ENCODE measurements at places on chromosomes 12 and 14.
A peak's percentile ranks its signal among the peaks of the same experiment; 100 is the strongest.

GRCh38 chr14:69713209-69713781 is 53.6 kb upstream of the SRSF5 start:
- no peak for DNase-seq

DNA sequence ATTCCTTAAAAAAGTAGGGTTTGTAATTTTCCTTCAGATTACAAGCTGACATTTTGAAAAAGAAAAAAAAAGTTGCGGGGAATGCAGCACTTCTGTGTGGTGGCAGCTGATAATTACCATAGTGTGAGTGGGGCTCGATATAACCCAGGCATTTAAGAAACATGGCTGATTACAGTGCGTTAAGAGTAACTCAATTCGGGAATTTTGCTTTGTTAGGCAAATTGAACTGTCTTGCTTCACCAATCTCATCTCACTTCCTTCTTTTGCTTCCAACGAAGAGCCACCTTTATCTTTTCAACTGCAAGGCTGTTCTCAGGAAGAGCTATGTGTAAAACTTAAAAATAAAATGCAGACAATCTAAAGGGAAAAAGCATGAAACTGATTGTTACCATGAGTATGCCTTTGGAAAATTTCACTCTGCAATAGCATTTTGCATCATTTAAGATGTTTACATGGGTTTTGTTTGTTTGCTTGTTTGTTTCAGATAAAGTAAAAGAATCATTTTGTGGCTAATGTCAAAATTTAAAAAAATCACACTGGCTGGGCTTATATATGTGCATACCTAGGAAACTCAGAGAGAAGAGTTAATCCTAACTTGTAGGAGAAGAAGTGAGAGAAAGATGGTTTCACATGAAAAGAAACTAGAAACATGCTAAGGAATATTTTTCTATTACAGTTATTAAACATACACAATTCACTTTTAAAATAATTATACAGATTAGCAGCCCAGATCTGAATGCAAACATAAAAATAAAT is 295.9 kb upstream of the ATP2B1 start:
- no peak for DNase-seq

DNA sequence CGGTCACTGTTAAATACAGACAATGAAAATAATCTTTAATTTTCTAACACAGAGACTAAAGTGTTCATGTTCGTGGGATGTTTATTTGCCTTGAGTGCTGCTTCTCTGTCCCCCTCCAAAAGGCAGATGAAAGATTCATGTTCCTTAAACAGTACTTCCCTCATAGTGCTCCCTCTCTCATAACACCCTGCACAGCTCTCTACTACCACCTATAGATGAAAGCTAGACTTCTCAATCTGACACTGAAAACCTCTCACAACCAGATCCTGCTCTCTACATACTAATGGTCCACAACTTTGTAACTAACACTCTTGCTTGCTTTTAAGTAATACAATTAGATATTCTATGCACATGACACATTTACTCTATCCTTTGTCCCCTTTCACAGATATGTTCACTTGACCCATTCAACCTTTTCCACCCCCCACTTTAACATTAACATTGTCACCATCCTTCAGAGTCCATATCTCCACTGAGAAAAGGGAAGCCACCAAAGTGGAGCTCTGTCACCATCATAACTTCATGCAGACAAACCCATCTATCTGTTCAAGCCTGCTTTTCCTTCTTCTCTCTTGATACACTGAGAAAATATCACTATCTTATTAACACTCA is 266.4 kb upstream of the USP15 start:
- no peak for DNase-seq

DNA sequence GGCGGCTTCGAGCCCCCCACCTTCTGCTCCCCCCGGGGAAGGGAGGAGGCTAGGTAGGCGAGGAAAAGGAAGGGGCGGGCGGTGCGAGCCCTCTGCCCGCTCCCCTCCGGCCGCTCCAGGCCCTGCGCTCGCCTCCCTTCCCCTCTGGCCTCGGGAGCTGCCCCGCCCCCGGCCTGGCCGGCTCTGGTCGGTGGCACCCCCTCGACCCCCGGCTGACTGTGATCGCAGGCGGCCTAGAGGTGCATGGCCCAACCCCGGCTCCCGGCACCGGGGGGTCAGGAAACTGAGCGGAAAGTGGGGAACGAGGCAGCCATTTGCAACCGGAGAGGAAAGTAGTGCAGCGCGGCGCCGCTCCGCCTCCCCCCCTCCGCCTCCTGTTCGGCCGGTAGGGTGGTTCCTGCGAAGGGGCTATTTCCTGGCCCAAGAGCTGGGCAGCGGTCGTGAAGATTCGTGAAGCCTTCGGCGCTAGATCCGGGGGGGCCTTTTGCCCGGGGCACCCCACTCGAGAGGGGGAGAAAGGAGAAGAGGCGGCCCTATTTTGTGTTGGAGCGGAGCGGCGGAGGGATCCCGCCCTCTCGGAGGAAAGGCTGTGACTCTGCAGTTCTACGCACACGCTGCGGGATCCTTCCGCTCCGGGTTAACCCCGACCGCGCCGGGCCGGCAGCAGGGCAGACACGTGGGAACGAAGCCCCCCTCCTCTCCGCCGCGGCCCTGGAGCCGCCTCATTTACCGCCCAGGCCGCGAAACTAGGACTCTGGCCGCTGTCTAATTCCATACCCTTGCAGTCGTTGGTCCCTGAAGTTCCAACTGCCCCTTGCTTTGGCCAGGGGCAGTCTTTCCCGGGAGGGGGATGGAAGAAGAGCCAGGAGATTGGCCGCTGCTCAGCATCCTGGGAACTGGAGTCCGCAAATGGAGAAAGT is at the start of gene KMT2D:
Gene KMT2D, minus strand, starts transcription at position 558 of the 920 bp plus-strand sequence. CDS start 5,470 bp downstream, outside the sequence.
- DNase-seq = no peak

GRCh38 chr12:93572712-93573551 is 457 bp downstream of the SOCS2 start:
- DNase-seq = no peak

GRCh38 chr14:77186911-77187648 is 5.5 kb downstream of the TMEM63C start:
- DNase-seq = peak; percentile 81

DNA sequence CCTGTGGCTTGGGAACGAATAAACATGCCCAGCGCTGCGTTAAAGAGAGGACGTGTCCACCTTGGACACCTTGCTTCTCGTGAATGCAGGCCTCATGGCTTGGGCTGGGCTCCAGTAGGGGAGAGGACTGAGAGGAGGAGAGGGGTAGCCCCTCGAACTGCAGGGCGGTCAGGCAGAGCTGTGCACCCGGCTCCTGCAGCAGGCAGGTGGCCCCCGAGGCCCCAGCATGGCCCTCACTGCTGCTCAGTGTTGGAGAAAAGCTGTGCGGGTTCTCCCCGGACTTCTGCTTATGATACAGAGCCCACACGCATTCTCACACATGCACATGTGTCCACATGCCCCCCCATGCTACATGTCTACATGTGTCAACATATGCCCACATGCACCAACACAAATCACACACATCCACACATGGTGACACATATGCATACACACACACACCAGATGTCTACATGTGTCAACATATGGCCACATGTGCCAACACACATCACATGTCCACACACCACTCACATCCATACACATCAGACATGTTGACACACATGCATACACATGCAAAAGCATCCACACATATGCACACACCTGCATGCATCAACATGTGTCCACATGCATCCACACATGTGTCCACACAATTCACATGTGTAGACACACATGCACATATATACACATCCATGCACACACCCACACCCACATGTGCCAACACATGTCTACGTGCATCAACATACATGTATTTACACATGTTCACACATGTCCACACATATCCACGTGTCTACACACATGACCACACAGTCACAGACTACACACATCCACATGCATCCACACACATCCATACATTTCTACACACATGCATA is 3.0 kb downstream of the ADGRD1 start:
- DNase-seq = no peak

- no peak for DNase-seq
These were observed 103.8 kb upstream of the FKBP4 start for GRCh38 chr12:2691006-2691344.

GRCh38 chr12:89514751-89515150 is 9.8 kb downstream of the GALNT4 start:
- no peak for DNase-seq

GRCh38 chr14:92937051-92937937 is 14.3 kb downstream of the CHGA start:
- no peak for DNase-seq

- no peak for DNase-seq
These were observed 1005.8 kb downstream of the TRHDE start for GRCh38 chr12:73277971-73278370.

DNA sequence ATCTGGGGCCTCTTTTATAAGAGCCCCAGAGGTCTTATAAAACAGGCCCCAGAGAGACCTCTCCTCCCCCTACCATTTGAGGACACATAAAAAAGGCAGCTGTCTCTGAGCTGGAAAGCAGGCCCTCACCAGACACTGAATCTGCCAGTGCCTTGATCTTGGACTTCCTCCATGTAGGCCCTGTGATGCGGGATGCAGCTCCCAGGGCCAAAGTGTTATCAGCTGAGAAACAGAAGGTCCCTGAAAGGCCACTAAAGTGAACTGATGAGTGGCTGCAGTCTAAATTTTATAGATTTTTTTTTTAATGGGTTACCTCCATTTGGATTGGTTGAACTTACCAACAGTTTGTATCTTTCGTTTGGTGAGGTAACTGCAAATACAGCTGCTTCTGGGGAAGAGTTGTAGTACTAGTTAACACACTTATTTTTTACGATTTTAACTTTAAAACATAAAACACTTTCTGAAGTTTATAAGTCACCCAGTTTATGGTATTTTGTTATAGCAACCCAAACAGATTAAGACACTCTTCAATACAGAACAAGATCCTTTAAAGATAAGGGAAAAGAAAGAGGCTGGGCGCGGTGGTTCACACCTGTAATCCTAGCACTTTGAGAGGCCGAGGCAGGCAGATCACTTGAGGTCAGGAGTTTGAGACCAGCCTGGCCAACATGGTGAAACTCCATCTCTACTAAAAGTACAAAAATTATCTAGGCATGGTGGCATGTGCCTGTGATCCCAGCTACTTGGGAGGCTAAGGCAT is 5.6 kb upstream of the GUCY2C start:
- no peak for DNase-seq

GRCh38 chr12:20212658-20213555 is 155.4 kb upstream of the PDE3A start:
- DNase-seq = no peak

- DNase-seq = no peak
These were observed 10.1 kb upstream of the RTRAF start for GRCh38 chr14:51979088-51979709.

DNA sequence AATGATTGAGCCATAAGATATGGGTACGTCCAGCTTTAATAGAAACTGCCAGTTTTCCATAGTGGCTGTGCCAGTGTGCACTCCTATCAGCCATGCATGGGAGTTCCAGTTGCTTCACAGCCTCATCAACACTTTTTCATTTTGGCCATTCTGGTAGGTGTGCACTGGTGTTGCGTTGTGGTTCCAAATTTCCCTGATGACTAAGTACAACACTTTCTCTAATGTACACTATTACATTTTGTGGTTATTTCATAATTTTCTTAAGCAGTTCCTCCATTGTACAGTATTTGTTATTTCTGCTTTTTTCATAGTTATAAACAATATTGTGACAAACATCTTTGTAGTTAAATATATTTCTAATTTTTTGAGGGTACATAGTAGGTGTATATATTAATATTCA is 21.5 kb upstream of the OAS1 start:
- DNase-seq = no peak

DNA sequence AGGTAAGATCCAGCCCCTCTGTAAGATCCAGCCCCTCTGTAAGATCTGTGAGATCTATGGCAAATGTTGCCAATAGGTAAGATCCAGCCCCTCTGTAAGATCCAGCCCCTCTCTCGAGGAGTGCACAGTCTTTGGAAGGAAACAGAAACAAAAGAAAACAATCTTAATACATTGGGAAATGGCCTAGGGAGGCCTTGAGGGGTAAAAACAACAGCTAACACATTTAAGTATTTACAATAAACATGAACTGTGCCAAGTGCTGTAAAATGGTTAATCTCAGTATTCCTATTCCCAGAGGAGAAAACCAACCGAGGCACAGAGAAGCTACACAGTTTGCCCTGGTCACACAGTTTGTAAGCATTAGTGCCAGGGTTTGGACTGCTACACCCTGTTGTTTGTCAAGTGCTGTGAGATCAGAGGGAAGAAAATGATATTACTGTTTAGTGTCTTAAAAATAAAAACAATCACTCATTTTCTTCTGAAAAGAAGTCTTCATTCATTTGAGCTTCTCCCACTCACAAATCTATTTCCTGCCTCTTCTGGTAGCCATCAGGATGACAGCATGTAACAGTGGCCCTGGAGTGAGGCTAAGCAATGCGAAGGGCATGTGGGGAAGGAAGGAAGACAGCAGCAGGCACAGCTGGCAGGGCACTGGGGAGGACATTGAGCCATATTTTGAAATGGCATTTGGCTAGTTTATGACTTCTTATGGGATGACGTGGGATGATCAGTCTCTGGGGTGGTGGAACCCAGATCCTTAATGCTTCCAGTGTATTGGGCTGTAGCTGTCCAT is 118.7 kb upstream of the PTPRQ start:
- no peak for DNase-seq

GRCh38 chr14:56092763-56093162 is 25.4 kb upstream of the PELI2 start:
- DNase-seq = no peak

GRCh38 chr12:23707270-23707669 is 242.2 kb downstream of the SOX5 start:
- DNase-seq = no peak

DNA sequence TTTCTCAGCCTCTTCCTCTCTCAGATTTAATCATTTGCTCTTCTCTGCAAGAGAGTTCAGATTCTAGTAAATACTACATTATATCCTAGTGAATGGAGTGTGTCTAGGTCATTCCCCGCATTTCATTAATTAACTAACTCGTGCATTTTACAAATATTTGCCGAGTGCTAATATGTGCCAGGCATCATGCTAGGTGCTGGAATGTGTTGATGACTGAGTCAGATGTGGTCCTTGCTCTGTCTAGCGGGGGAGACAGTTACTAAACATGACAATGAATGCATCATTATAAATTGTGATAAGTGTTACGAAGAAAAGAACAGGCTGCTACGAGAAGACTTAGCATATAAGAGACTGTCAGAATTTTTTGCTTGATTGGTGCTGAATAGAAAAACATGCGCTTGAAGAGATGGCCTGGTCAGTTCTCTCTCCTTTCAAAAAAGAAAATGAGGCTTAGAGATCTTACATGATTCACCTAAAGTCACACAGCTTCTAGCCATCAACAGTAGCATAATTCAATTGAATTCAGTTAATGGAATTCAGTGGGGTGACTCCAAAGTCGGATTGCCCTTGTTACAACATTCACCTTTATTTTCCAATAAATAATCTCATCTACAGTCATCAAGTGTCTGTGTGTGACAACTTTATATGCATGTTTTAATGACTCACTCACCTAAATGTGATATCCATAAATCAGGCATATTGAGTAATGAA is 48.7 kb upstream of the MAX start:
- no peak for DNase-seq

- DNase-seq = no peak
These were observed 89.7 kb downstream of the TMTC1 start for GRCh38 chr12:29694002-29694401.

DNA sequence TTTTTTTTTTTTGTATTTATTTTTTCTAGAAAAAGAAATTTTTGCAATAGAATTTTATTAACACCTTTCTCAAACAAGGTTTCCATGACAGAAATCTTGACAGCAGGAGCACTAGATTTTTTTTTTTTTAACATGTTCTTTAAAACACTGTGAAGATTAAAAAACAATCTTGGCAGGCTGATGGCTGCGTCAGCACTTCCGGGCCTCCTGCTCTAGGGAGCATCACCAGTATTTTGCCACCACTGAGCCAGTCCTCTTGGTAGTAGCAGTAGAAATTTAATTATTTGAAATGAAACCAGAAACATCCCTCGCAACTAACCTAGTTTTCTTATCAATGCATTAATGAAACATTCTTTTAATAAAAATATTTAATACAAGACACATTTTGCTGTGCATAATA is 99.6 kb downstream of the APAF1 start:
- DNase-seq = no peak

Measured in vagina (tissue), 2 donors.